ENCODE measurements at places on chromosomes 2 and 18.

- no peak for DNase-seq
Observed at GRCh38 chr2:20470211-20470610, 23.3 kb downstream of the RHOB start.

- DNase-seq, result no peak
Observed at GRCh38 chr2:16617282-16618266, 48.1 kb downstream of the CYRIA start.

GRCh38 chr18:41644466-41644865 lies 310.6 kb upstream of the PIK3C3 start:
- no peak for DNase-seq

DNA sequence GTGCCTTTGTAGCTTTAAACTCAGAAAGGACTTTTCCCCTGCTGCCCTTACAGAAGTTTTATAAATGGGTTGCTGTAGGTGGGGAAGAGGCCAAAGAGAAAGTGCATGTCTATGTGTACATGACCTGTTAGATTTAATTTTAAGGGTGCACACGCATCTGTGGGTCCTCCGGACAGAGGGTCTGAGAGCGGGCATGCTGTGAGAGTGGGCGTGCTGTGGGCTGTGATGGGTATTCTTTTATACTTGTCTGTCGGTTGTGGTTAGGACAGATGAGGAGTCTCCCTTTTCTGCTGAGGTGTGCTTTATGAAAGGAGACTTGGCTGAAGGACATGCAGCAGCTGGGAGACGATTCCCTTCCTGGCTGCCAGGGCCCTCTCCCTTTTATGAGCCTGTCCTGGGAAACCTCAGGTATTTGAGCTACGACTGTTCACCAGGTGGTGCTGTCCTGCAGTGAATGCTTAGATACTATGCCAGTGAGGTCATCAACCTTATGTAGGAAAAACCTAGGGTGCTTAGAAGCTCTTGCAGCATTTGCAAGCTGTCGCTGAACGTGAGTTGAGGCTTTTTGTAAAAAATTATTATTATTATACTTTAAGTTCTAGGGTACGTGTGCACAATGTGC lies 67.5 kb downstream of the TANC1 start:
- DNase-seq, result no peak

DNA sequence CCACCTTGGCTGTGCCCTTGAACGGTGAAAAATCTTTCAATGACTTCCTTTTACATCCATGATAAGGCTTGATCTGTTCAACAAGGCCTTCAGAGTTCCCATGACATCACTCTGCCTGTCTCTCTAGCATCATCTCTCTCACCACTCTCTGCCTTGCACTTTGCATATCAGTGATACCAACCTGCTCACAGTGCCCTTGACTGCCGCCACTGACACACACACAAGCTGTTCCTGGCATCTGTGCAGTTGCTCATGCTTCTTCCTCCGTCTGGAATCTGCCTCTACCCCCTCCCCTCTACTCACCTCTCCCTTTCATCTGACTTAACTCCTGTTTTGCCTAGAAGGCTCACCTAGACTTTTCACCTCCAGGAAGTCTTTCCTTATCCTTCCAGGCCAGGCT lies 79.1 kb upstream of the SEC11C start:
- DNase-seq, result no peak

DNA sequence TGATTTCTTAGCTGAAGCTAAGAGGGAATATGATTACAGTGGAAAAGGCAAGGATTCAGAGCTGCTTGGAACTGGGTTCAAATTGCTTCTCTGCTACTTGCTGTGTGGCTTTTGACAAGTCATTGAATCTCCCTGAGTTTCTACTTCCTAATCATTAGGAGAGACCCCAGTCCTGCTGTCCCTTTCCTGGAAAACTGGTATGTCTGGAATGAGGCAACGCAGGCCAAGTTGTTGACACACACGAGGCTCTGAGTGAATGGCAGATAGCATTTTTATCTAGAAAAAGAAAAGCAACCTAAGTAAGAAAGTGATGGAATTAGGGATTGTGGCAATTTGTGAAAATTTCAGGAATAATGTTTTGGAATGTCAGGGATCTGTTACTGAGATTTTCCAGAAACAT lies 123.6 kb downstream of the LPIN1 start:
- no peak for DNase-seq

DNA sequence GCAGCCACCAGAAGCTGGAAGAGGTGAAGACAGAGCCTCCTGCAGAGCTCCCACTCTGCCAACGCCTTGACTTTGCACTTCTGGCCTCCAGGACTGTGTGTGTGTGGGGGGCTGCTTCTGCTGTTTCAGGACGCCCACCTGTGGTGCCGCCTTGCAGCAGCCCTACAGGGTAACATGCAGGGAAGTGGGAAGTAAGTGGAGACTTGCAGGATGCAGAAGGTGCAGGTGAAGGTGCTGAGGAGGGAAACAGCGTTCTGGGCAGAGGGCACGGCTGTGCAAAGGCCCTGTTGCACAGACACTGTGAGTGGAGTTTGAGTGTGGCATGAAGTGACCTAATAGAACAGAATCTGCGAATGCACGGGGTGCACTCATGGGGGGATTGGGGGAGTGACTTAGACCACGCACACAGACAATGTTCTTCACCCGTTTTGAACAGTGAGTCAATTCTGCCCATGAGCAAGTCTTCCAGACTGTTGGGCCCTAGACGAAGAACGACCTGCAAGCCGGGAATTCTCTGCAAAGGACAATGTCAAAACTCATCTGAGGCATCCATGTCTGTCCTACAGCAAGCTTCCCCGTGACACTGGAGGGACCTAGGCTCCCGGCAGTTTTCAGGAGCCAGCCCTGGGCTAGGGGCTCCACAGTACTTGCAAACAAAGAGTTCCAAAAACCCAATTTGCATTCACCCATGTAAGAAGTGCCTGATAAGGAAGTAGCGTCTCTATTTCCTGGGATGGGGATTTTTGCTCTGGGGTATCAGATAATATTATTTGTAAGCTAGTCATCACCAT lies 19.0 kb downstream of the MBP start:
- DNase-seq, result no peak

- no peak for DNase-seq
Observed at GRCh38 chr18:3931542-3932112, 481.7 kb downstream of the TGIF1 start.

DNA sequence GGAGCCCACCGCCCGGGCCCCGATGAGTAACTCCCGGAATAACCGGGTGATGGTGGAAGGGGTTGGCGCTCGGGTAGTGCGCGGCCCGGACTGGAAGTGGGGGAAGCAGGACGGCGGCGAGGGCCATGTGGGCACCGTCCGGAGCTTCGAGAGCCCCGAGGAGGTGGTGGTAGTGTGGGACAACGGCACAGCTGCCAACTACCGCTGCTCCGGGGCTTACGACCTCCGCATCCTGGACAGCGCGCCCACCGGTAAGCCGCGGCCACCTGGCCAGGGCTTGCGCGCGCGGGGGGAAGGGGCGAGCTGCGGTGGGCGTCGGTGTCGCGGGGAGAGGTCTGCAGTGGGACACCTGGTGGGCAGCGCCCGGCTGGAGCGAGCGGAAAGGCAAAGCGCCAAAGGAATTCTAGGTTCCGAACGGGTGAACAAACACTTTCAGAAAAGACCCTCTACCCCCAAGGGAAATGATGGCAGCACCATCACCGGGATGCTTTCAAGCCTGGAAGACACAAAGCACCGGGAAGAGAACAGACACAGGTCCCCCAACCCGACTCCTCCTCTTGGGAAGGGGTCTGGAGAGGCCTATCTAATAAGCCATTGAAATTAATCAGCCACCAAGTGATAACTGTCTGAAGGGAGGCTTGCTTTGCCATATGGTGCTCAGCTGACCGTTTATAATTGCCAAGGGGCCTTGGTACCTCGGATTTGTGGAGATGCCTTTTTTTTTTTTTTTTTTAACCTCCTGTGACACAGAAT lies 1.1 kb downstream of the MIB1 start:
- DNase-seq, result peak; percentile 40

Data from stimulated activated CD4-positive, alpha-beta T cell treated with anti-CD3 and anti-CD28 coated beads, Interleukin-2, amount 100 ng/mL, for 24 hours (primary cell).